Stimulated activated CD4-positive, alpha-beta T cell treated with anti-CD3 and anti-CD28 coated beads, Interleukin-1b, Interleukin-23, amount 100 ng/mL, for 1 hour (primary cell): ENCODE measurements at places on chromosomes 1 and 21.

- DNase-seq: no peak
Measured at GRCh38 chr1:25750923-25751605, 48.9 kb upstream of the SELENON start.

DNA sequence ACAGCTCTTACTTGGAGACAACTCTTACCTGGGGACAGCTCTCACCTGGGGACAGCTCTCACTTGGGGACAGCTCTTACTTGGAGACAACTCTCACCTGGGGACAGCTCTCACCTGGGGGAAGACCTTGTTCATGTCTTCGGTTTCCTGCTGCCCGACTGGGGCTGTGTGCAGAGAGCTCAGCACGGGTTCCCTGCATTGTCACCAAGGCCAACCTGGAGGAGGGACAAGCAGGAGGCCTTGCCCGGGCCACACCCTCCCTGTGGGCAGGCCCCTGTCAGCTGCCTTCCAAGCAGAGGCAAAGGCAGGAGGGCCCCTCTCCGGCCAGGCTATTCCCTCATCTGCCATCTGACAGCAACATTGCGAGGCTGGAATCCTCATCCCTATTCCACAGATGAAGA is at the start of gene LDLRAD1:
LDLRAD1 (minus strand) TSS at position 208 of the 400 bp plus-strand sequence; CDS start at position 134, 74 bp downstream.
- DNase-seq: no peak

- no peak for DNase-seq
Measured at GRCh38 chr1:221761354-221762002, 19.6 kb upstream of the DUSP10 start.

DNA sequence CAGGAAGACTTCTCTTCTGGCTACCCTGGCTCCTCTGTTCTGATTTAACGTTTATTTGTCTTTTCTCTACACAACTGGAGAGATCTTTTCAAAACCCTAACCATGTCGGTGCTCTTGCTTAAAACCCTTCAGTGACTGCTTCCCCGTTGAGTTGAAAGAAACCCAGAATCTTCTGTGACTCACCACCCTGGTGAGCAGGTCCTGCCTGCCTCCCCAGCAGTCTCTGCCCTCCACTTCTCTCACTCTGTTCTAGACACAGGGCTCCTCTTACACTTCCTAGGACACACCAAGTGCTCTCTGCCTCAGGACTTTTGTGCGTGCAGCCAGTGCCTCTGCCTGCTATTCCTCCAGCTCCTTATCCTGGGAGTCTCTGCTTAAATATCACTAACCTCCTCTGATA is 131.4 kb downstream of the IER5 start:
- no peak for DNase-seq

DNA sequence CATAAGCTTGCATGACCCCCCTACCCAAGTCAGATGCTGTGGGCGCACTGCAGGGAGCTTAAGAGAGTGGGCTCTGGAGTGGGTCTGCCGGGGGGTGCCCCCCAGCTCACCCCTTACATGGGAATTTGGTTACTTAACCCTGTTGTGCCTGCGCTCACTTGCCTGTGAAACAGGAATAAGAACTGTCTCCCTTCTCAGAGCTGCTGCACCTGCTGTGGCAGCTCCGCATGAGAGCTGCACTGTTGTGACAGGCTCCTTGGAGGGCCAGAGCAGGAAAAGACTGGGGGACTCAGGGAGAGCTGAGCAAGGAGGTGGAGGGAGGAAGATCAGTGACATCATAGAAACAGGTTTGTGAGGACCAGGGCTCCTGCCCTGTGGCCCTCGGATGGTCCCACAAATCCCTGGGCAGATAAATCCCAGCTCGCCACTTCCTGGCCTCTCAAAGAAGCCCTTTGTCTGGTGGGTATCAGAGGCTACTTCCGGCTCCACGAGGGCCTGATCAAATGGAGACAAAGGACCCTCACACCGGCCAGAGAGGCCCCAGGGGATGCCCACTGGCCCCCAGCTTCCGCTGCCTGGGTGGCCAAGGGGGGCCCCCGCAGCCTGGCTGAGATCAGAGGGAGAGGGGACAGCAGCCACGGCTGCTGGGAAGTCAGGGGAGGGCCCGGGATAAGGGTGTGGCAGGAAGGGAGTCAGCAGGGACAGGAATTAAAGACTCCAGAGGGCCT is 28.9 kb upstream of the LAPTM5 start:
- DNase-seq: no peak

GRCh38 chr1:89941110-89941766 is 53.7 kb upstream of the ZNF326 start:
- no peak for DNase-seq

DNA sequence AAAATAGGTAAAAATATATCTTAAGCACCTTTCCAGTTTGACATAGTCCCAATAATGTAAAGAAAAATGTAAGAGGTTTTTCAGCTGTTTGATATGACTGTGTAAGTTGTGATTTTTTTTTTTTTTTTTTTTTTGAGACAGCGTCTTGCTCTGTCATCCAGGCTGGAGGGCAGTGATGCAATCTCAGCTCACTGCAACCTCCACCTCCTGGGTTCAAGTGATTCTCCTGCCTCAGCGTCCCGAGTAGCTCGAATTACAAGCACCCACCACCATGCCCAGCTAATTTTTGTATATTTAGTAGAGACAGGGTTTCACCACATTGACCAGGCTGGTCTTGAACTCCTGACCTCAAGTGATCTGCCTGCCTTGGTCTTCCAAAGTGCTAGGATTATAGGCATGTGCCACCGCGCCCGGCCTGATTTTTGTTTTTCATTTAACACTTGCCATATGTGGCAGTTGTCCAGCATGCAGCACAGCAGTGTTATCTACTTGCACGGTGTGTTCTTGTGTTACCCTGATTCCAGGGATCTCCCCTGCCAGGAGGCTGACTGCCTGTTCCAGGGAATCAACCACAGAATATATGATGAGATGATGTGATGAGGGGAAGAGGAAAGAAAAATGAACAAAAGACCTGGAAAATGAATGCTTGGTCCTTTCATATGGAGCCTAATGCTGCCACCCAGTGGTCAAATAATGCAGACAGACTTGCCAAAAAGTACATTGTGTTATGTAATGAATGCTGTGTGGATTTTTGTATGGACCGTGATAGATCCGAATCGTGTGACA is 79.0 kb downstream of the RAVER2 start:
- DNase-seq: peak; percentile 26

DNA sequence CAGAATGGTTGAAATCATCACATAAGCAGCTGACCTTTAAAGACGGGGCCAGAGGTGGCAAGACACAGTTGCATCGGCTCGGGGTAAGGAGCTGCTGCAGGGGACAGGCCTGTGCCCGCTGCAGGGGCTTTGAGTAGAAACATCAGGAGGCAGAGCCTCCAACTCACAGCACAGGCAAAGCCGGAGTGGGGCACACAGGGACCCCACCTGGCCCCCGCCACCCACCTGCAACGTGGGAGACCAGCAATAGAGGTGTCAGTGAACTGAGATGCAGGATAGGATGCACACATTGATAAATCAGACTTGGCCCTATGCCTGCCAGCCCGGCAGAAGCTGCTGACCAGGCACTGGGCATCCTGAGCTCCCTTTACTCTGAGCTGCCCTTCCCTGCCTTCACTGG is 257.2 kb downstream of the NPHP4 start:
- no peak for DNase-seq

- no peak for DNase-seq
Measured at GRCh38 chr1:187001198-187001889, 172.6 kb downstream of the PLA2G4A start.

GRCh38 chr1:184761969-184762485 is 7.4 kb upstream of the EDEM3 start:
- DNase-seq: no peak

DNA sequence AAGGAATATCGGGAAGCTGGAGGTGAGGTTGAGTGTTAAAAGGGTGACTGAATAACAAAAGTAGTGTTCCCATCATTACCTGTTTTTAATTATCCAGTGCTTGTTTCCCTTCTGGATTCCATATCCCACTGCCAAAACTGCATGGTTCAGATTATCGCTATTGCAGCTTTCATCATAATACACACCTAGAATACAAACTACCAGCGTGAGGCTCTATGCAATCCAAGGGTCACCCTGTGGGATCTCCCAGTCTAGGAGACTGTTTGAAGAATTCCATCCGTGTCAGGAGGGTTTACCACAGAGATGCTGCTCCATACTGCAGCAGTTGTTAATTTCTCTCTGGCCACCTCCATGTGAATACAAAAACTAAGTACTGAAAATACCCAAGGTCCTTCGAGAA is 9.0 kb downstream of the CTSK start:
- no peak for DNase-seq

- no peak for DNase-seq
Measured at GRCh38 chr1:72235062-72235461, 47.3 kb downstream of the NEGR1 start.

- DNase-seq: no peak
Measured at GRCh38 chr1:71463144-71463543, 382.3 kb upstream of the ZRANB2 start.

- DNase-seq: no peak
Measured at GRCh38 chr1:195899762-195900352, 708.4 kb downstream of the KCNT2 start.

DNA sequence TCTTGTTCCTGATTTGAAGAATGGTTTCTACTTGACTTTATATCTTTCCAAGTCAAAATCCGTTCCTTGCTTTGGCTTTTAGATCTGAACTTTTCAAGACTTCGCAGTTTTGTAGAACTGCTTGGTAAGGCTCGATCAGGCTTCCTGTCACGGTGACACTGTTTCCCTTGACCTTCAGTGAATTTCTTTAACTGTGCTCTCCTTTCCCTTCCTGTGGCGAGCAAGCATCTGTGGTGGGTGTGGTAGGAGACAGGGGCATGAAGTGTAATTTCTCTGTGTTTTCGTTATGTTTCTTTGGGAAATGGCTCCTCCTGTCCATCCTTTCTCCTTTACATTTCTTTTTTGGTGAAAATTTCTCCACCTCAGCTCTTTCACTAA is 10.4 kb downstream of the STYXL2 start:
- DNase-seq: no peak

- no peak for DNase-seq
Measured at GRCh38 chr1:89114662-89115061, 11.3 kb downstream of the GBP2 start.

GRCh38 chr21:44886113-44887075 is 12.9 kb upstream of the PTTG1IP start:
- DNase-seq: no peak
